T-cell (primary cell): ENCODE measurements at places on chromosomes 11 and 22.

DNA sequence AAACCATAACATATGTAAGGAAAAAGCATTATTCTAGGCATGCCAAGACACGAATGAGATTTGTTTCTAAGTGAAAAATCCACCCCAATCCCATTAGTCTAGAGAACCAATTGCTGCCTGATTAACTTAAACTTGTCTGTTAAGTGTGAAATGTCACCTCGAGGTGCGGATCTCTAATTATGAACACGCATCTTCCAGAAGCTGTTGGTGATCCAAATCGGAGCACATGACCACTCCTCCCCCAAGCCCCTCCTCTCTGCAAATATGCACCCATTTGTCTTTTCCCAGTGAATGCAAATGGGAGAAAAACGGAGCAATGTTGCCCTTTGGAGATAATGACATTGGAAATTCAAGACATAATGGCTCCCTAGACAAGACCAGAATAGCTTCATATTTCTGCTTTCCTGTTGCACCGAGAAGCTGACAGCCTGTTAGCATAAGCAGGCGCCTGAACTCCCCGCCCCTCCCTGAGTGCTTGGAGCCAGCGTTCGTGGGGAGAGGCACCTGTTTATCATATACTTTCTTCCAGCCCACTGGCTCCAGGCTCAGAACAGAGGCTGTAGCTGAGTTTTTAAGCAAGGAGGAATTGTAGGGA, 6.0 kb upstream of the FXYD6 start:
- DNase-seq: no peak

- no peak for DNase-seq
Observed at GRCh38 chr11:10502770-10503169, 38.2 kb downstream of the RNF141 start.

DNA sequence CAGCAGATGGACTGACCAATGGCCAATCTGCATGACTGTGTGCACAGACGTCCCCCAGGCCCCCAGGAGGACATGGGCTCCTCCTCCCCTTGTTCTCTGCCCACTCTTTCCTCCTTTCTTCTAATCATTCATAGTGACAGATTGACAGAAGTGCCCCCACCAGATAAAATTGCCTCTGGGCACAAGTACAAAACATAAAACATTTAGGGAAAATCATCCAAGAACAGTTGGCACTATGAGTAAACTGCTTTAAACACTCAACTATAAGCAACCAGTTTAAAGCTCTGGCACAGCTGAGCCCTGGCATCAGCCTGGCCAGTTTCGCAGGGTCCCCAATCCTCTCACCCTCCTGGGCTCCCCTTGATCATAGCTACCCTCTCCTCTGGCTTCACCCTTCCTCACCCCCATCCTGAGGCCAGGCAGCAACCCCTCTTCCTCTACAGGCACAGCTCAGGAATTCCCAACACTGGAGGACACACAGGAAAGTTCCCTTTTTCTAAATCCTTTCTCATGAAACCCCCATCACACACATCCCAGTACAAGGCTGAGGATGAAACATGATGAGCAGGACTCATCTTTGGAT, 232.9 kb downstream of the BUD13 start:
- no peak for DNase-seq

GRCh38 chr11:134468081-134468668, 56.1 kb upstream of the B3GAT1 start:
- DNase-seq: no peak

GRCh38 chr11:102812188-102812587, 14.2 kb upstream of the MMP1 start:
- no peak for DNase-seq

GRCh38 chr11:18271206-18271605, 5.1 kb downstream of the SAA1 start:
- no peak for DNase-seq

DNA sequence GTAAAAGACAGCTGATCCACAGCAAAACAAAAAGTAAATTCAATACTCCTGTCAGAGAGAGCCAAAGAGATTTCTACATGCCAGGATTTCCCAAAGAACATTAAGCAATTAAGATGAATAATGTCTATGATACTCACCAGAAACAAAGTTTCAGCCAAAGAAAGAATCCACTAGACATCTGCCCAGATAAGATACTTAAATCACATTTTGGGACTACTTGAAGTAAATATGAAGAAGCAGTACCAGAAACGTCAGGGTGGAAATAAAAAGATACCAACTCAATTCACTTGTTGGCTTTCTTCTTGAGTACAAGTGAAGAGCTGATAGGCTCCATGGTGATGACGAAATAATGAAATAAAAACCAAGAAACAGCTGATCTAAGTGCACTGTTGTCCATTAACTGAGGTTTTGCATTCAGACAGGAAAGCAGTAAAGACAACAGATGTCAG, 31.6 kb upstream of the ARHGAP32 start:
- DNase-seq: no peak

- DNase-seq: no peak
Observed at GRCh38 chr11:1983601-1983961, 14.1 kb downstream of the H19 start.

- peak; percentile 80 for DNase-seq
Observed at GRCh38 chr11:128291835-128292234, 295.5 kb downstream of the ETS1 start.

DNA sequence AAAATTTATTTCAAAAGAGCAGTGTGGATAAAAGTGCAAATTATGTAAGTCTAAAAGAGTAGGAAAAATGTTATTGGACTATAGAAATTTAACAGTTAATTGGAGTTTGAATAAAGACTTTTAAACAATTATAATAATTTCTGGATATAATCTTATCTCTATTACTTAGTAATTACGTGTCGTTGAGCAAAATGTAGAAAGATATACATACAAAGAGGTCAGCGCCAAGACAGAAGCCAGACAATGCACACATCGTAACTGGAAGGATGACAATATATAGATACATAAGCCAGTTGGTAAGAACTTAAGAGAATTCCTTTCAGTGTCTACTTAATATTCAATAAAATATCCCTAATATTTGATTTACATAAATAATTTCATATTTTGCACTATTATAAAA, 157.0 kb downstream of the LUZP2 start:
- no peak for DNase-seq

DNA sequence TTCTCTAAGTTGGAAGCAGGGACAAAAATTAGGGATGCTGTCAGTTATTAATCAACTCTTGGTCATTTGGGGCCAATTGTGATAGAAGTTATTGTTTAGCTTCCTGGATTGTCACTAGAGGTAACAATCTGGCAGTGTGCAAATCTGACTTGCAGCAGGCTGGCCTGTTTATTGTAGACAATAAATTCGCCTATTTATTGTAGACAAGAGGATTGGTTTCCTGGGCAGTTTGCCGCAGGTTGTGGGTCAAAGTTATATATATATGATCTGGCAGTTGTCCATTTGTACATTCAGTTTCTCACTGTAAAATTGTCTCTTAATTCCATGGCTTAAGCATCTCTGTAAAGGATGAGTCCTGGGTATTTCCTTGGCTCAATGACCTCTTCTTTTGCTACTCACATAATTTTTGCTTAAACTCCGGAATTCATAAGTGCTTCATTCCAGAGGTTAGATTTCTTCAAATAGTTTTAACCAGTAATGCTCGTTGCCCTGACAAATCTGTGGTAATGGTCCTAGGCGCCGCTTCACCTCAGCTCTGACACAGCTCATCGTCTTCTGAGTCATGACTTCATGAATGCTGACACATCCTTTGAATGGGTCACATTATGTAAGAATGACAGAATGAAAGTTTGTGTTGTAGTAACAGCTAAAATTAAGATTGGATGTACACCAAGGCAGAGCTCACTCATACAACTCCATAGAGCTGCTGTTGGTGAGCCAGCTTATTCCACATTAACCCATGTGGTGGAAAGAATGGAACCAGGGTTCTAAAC, 7.8 kb upstream of the MMP3 start:
- DNase-seq: no peak

- DNase-seq: no peak
Observed at GRCh38 chr11:66221726-66222236, 46.7 kb upstream of the RAB1B start.

GRCh38 chr11:62889484-62890437, 9.1 kb downstream of the SLC3A2 start:
- no peak for DNase-seq

GRCh38 chr22:43832393-43833265, 20.5 kb upstream of the EFCAB6 start:
- DNase-seq: no peak

DNA sequence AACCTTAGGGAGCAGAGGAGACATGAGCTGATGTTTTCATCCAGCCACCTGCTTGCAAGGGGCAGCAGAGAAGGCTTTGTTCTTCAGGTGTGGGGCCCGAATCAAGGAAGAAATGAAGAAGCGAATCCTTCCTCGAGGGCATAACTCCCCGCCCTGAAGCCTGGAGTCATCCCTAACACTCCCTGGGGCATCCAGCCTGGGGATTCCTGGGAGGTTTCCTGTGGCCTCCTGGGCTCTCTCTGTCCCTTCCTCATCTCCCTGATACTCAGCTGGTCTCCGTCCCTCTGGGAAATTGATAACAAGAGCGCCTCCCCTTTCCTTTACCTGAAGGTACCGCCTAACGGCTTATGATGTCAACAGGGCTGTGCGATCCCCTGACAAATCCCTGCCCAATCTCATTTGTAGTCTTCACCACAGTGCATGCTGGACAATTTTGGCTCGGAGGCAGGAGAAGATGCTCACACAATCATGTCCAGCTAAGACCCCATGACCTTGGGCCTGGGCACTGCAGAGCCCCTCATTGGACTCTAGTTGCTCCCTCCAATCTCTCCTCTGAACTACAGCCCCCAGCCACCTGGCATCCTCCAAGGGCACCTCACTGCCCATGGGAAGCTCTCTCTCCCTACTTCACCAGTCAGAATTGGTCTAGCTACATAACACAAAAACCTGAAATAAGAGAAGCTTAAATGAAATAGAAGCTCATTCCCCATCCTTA, 80.6 kb upstream of the RTL6 start:
- no peak for DNase-seq

- DNase-seq: no peak
Observed at GRCh38 chr11:126791446-126791845, 209.1 kb downstream of the KIRREL3 start.

DNA sequence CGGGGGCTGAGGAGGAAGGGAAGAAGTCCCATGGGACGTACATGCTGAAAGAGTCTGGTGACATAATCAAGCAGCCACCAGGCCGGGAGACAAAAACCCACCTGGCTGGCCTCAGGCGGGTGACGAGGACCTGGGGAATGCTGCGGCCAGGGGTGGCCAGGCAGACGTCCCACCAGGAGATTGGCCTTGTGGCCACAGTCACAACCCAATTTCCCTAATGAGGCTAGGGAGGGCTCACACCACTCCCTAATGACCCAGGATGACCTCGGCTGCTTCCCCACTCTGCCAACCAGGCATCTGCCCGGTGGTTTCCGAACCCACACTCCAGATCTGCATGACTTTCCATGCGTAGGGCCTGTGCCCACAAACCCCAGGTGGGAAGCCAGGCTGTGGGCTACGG, 66.9 kb downstream of the SCUBE1 start:
- DNase-seq: no peak

GRCh38 chr11:93529707-93530467, 13.3 kb downstream of the SMCO4 start:
- DNase-seq: no peak

GRCh38 chr22:37043828-37044538, 7.6 kb upstream of the KCTD17 start:
- DNase-seq: no peak

DNA sequence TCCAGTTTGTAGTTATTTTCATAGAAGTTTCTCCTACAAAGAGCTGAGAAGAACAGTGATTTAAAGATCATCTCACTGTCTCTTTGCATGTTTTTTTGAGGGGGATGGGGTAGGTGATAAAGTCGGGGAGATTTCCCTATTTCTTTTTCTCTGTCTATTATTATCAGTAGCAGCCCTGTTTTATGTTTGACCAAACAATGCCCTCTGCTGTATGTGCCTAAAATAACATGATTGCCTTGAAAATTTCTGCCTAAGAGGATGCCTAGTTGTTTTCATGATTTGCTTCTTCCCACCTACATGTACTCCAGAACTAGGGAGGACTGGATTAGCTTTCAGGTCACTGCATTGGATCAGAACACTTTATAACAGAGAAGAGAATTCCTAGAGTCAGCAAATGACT, 1330.2 kb downstream of the LRRC4C start:
- DNase-seq: no peak

GRCh38 chr11:83070731-83071566, 748 bp downstream of the RAB30 start:
- no peak for DNase-seq

- no peak for DNase-seq
Observed at GRCh38 chr11:73439002-73439843, 63.0 kb downstream of the RELT start.

- no peak for DNase-seq
Observed at GRCh38 chr11:95506777-95507176, 275.8 kb upstream of the SESN3 start.

DNA sequence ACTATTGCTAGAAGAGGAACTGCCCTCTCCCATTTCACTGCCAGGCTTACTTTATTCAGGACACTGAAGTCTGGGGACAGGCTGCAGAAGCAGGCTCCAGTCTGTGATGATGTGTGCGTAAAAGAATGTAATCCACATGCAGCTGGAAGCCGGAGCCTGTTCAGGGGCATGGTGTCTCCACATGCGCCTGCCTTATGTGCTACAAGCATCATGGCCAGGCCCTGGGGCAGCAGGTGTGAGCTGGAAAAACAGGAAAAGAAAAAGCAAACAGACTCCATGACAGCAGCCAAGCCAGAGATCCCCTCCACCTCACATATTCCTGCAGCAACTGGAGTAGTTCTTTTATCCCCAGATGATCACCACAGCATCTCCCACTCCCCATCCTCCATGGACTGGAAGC, 33.4 kb downstream of the ARFGAP2 start:
- no peak for DNase-seq

DNA sequence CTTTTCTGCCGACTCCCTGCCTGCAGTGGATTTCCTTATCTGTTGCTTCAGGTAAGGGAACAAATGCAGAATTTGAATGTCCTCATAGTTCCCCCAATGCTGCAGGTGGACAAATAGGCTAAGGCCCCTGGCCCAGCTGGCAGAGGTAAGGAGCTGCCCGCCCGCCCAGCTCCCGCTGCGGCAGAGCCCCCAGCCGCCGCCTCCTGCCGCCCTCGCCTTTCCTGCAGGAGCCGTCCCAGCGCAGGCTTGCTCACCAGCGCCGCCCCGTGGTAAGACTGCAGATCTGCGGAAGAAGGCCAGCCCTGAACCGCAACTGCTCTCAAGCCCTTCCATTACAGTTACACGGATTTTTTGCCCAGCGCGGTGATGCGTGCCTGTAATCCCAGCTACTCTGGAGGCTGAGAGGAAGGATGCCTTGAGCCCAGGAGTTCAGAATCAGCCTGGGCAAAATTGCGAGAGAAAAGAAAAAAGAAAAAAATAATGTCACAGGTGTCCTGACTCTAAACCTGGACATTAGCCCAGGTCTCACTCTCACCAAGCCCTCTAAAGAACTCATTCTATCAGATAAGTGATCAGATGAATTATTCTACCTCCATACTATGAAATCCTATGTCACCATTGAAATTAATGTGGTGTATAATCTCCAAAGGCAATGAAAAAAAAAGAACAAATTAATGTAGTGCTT, 51.2 kb upstream of the EMID1 start:
- DNase-seq: peak; percentile 75

DNA sequence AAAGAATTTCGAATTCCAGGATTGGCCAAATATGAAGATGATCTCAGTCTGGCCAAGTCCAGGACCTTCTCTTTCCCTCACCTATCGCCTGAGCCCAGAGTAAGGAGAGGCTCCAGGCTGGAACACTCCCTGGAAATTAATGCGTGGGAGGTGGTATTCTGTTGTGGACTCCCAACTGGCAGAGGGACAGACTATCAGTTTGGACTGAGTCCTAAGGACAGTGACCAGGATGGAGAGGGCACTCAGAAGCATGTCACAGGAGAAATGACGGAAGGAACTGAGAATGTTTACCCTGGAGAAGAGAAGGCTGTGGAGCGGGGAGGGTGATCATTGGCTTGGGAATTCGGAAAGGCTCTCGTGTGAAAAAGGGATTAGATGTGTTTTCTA, 84.4 kb downstream of the RPL27A start:
- DNase-seq: no peak
